ENCODE measurements at places on chromosomes 11 and 22. TPM values are rescaled to one million over a fixed set of nuclear protein-coding genes. Genes with fewer than 3 reads are reported as not detected.

SLC15A3 gene
- total RNA-seq, result 2.0 TPM

MUC15 gene
- total RNA-seq, result not detected

CALCB gene
- 0.52 TPM for total RNA-seq

GRCh38 chr22:20514658-20515406 is 7.4 kb downstream of the MED15 start:
- no peak for DNase-seq

GRCh38 chr22:36379593-36380361 is 8.0 kb downstream of the MYH9 start:
- peak; percentile 51 for DNase-seq

All from activated T-helper 1 cell treated with anti-CD3 and anti-CD28 coated beads, Interleukin-12 subunit alpha, Interleukin-12 subunit beta, Interleukin-2, Interleukin-4 antibody, amounts not matched to agents 30 ng/mL and 10 ng/mL and 1 ng/mL, durations not matched to agents 14 hours and 24 hours and 36 hours (primary cell).